ENCODE measurements at places on chromosomes 12 and 14.

DNA sequence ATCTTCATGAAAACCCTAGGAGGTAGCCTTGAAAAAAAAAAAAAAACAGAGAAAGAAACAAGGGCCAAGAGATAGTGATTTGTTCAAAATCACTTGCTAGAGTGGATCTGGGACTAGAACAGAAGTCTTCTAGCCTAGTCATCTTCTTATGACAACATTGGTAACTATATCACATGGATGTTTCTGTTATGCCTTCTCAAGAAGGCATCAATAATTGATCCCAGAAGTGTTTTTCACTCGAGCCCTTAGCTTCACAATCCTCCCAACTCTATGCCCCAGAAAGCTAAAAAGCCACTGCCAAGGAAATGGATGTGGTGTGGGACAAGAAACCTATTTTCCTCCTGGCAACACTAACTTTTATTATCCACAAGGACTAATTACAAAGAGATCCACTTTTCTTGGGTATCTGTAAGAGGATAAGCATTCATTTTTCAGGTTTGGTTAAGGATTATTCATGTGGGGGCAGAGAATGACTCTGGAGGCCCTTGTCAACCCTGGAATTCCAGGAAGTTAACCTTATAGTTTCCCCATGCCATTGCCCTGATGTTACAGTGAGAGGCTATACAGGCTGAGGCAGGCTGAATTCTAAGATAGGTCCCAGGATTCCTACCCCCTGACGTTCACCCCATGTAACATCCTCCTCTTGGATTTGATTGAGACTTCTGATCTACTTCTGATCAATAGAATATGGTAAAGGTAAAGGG, 67.7 kb upstream of the CPM start:
- peak; percentile 47 for DNase-seq

DNA sequence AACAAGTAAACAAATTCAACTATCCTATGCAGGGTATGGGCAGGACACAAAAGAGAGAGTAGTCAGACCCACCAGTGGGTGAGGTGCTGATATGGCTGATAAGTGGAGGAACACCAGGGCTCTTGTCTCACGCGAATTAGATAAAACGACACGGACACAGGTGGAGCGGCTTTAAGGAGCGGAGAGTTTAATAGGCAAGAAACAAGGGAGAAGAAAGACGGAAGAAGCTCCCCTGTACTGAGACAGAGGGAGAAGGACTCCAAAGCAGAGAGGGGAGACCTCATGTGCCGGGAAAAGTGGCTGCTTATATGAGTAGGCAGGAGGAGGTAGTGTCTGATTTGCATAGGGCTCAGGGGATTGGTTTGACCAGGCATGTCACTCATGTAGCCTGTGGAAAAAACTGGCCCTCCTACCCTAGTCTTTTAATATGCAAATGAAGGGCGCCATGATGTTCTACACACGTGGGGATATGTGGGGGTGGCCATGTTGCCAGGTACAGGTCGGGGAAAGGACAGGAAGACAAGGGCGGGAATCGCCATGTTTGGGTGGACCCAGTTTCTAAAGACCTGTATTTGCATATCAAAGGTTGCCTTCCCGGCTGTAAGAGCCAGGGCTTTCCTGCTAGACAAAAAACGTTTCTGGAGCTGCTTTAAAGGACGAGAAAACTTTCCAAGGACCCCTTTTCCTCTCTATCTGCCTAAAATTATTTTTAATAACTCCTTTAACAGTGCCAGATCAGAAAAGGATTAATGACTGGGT, 28.8 kb downstream of the RPGRIP1 start:
- DNase-seq, result peak; percentile 77

DNA sequence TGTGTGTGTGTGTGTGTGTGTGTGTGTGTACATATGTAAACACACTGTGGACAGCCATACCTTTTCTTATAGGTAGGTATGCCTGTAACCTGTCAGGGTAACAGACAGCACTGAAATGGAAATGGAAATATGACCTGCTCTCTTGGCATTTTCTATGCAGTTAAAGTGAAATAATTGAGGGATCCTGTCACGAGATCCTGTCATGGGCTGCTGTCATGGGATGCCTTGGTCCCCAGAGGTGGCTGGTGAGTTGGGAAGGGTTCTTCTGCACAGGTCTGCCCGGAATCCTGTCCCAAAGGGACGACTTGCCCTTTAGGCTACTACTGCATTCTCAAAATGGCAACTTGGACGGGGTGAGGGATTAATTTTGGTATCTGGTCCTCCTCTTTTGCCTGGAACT, 47.3 kb downstream of the ELK3 start:
- no peak for DNase-seq

- DNase-seq, result peak; percentile 57
Measured at GRCh38 chr12:105013892-105014291, 27.8 kb downstream of the NOPCHAP1 start.

DNA sequence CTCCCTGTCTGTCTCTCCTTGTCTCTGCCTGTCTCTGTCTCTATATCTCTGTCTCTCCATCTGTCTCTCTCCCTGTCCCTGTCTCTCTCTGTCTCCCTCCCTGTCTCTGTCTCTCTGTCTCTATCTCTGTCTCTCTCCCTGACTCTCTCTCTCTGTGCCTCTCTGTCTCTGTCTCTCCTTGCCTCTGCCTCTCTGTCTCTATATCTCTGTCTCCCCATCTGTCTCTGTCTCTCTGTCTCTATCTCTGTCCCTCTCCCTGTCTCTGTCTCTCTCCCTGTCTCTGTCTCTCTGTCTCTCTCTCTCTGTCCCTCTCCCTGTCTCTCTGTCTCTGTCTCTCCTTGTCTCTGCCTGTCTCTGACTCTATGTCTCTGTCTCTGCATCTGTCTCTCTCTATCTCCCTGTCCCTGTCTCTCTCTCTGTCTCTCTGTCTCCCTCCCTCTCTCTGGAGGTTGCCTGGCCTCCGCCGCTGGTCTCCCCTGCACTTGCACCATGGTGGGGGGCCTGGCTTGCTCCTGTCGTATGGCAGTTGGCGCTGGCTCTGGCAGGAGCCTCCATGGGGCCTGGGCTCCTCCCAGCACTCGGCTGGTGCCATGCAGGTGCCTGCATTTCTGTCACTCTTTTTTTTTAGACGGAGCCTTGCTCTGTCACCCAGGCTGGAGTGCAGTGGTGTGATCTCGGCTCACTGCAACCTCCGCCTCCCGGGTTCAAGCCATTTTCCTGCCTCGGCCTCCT, 28.3 kb downstream of the MMP17 start:
- no peak for DNase-seq

DNA sequence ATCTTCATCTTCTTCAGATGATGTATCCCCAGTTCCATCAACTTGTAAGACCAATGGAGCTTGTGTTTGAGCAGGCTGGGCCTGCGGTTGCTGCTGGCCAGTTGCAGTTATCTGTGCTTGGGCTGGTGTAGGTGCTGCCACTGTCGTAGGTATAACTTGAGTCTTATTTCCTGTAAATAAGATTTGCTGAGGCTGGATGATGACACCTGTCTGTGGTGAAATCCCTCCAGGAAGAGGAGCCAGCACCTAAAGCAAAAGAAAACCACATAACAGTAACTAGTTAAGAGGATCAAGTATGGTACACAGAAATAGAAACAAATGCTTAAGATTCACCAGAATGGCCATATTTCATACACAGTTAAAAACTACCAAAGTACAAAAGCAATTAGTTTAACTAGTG, 28.2 kb downstream of the GTF2A1 start:
- DNase-seq, result no peak

DNA sequence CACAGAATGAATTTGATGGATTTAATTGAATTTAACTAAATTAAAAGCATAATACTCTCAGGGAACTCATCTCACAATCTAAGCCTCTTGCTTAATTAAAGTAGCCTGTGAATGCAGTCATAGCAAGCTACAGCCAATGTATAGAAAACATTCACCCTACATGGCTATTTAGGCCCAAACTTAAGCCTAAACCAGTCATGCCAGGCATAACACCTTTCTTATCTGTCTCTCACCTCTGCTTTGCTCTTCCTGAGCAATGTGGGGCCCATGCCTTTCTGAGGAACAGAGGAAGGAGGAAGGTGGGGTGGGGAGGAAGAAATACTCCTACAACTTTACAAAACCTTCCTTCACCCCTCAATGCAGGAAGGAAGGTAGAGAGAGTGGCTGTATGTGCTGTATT, 29.1 kb downstream of the IFNG-AS1 start:
- no peak for DNase-seq

- DNase-seq, result no peak
Measured at GRCh38 chr12:22494319-22494718, 50.0 kb downstream of the C2CD5 start.

DNA sequence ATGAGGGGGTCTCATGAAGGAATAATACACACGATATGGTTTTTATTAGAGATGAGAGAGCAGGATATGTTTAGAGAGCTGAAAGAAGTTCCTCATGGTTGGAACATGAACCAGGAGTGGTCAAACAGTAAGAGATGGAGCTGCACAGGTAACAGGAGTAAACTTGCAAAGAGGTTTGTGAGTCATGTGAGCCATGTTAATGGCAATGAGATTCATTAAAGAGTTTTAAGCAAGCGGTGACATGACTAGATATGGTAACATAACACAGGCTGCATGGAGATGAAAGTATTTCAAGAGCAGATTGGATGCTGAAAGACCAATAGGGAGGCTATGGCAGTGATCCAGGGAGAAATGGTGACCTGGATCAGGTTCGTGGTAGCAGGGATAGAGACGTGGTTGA, 62.6 kb upstream of the SSTR1 start:
- no peak for DNase-seq

DNA sequence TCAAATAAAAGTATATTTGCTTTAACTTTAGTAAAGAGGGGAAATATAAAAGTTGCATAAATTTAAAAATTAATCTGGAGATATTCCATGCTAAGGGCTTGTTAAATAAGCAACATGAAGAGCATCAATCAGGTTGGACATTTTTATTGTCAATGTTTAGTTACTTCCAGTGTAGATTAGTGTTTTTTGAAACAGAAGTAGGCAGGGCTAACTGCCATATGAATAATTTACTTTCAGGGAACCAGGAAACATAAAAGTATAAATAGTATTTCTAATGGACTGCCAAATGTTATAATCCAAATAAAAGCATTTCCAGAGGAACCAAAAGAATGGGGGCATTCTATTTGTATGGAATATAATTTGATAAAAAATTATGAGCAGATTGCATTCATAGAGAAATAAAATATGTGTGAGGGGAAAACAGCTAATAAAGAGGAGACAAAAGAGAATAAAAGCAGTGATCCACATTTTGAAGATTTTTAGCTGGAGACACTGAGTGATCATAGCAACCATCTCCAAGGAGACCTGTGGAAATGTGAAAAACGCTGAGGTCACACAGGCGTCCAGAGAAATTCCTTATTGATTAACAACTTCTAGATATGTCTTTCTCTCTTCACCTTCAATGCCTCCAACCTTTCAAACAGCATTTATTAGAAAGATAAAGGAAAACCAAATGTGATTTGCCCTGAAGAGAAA, 70.8 kb downstream of the SRGAP1 start:
- no peak for DNase-seq

- no peak for DNase-seq
Measured at GRCh38 chr12:6049992-6050391, 74.5 kb downstream of the VWF start.

DNA sequence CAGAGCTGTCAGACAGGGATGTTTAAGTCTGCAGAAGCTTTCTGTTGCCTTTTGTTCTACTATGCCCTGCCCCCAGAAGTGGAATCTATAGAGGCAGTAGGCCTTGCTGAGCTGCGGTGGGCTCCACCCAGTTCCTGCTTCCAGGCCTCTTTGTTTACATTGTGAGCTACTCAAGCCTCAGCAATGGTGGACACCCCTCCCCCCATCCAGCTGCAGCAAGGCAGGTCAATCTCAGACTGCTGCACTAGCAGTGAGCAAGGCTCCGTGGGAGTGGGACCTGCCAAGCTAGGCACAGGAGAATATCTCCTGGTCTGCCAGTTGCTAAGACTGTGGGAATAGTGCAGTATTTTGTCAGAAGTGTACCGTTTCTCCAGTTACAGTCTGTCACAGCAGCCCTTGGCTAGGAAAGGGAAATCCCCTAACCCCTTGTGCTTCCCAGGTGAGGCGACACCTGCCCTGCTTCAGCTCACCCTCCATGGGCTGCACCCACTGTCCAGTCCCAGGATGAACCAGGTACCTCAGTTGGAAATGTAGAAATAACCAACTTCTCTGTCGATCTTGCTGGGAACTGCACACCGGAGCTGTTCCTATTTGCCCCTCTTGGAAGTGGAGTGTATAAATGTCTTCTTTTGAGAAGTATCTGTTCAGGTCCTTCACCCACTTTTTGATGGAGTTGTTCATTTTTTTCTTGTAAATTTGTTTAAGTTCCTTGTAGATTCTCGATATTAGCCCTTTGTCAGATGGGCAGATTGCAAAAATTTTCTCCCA, 213.5 kb upstream of the SLC38A2 start:
- no peak for DNase-seq

DNA sequence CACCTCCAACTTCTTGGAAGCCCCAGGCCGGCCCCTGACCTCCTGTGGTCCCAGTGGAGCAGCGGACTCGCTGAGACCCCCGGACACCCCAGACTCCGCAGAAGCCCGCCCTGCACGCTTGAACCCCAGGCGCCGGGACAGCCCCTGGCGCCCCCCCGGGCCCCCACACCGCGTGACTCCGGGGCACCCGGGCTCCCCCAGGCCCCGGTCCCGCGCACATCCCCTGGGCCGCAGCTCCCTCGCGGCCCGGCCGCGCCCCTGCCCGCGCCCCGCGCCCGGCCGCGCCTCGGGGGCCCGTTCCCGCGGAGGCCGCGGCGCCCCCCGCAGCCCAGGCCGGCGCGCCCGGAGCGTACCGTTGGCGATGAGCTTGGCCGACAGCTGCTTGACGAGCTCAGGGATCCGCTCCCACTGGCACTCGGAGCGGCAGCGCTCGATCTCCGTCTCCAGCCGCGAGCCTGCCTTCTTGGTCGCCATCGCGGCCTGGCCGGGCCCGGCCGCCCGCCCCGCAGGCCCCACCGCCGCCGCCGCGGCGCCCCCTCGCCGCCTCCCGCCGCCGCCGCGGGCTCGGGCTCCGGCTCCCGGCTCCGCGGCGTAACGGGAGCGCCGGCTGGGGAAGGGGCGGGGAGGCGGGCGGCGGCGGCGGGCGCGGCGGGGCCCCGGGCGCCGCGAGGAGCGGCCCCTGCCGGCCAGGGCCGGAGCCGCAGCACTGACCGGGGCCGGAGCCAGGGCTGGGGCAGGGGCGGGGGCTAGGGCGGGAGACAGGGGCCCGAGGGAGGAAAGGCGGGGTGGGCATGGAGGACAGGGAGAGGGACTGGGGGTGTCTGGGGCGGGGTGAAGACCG, at the start of gene TTC7B:
Gene TTC7B (minus strand): TSS at position 609 of the 841 bp plus-strand sequence. CDS start 135 bp downstream, at position 474.
- DNase-seq, result peak; percentile 51

- DNase-seq, result no peak
Measured at GRCh38 chr14:58571769-58572472, 65.8 kb upstream of the DACT1 start.
